CD4-positive, alpha-beta T cell treated with Interleukin-1 beta for 1 hour (primary cell): ENCODE measurements at places on chromosomes 3 and 15.

DNA sequence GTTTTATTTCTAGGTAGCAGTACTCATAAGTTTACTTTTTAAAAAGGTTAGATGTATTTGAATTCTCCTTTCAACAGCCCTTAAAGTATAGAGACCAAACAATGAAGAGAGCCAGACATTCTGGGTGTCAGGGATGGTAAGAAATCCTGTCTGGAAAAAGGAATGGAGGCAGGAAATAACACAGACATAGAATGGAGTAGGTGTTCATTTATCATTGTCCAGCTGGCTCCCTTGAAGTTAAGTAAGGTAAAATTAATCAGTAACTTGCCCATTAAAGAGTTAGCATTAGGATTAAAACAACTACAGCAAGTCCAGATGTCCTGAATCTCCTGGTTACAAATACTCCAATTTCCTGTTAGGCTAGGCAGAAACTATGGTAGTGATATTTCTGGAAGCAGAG is 13.5 kb upstream of the SUCNR1 start:
- no peak for DNase-seq

DNA sequence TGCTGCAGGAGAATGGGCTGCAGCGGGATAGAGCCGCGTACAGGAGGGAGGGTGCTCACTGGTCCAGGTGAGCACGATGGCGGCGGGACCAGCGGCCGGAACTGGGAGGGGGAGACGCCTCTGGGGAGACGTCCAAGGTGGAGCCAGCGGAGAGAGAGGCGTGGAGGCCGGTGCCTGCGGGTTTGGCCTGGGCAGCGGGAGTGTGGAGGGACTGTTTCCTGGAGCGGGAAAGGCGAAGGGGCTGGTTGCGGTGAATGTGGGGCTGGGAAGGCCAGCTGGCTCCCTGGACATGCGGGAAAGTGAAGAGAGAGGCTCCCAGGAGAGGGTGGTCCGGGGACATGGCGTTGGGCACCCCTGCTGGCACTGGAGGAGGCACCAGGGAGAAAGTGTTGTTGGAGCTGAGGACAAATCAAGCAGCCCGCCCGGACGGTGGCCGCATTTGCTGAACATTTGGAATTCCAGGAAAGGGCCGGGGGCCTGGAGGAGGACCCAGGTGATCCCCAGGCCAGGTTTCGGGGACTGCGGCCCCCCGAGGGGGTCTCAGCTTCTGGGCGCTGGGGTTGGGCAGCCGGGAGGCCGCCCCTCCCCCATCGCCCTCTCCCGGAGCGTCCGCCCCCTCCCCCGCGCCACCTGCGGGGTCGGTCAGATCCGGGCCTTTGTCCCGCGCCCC is 34.3 kb downstream of the DNAJB8 start:
- no peak for DNase-seq

- no peak for DNase-seq
These were observed 953.9 kb downstream of the GBE1 start for GRCh38 chr3:80807577-80807976.

- DNase-seq = peak; percentile 5
These were observed 136.9 kb downstream of the NUP210 start for GRCh38 chr3:13282986-13283876.

- no peak for DNase-seq
These were observed 124.0 kb downstream of the NR1D2 start for GRCh38 chr3:24069045-24069444.

GRCh38 chr3:182954553-182955235 is 25.6 kb downstream of the DCUN1D1 start:
- no peak for DNase-seq

DNA sequence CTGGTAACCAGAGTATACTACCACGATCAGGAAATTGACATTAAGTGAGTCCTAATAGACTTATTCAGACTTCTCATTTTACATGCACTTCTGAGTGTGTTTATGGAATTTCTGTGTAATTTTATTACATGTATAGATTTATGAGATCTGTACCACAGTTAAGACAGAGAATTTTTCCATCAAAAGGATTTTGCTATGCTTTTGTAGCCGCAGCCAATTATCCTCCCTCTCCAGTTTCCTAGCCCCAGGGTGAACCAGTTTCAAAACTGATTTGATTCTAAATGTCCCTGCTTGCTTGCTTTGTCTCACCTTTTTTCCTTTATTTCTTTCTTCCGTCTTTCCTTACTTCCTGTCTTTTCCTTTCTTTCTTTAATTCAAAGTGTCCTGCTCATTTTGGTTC is 661.2 kb upstream of the BCHE start:
- no peak for DNase-seq

DNA sequence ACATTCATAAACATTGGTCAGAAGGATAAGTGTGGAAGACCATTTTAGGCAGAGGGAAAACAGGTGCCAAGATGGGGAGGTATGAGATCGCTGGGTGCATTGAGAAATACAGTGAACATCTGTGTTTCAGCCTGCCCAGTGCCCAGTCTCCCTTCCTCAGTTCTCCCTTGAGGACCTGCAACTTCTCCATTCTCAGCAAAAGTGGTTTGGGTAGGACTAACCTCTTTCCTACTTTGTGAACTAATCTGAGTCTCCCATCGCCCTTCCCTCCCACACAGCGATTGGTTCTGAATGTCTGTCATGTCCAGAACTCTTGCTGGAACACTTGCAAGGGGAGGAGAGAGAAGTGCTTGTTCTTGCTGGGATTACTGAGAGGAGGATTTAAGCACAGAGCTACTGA is 10.9 kb upstream of the CCNL1 start:
- DNase-seq = no peak
